ENCODE measurements at places on chromosomes 7 and 10.

DNA sequence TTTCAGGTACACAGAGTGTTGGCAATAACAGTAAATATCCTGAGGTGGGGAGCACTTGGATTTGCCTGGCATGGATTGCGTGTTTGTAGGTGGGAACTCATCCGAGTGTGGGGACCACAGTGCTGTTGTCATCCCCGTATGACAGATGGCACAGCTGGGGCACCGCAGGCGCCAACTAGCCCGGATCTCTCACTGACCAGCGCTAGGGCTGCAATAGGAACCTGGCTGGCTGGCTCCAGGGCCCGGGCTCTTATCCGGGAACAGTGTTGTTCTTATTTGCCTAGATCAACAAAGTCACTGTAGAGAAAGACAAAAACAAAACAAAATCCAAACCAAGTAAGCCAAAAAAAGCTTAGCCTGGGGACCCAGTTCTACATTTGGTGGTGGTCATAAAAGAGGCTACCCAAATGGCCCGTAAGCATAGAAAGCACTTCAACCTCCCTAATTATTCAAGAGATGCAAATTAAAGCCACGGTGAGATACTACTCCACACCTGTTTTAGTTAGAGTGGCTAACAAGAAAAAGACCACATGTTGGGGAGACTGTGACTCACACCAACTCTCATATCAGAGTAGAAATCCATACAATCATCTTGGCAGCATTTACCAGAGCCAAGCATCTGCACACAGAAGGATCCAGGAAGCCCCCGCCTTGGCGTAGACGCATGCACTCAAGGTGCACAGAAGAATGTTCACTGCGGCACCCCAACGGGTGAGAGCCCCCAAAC lies 27.2 kb upstream of the PFKFB3 start:
- DNase-seq, result no peak

- DNase-seq, result no peak
Observed at GRCh38 chr7:107982918-107983389, 20.0 kb downstream of the LAMB1 start.

GRCh38 chr7:47730142-47730541 lies 148.2 kb upstream of the TNS3 start:
- no peak for DNase-seq

- DNase-seq, result no peak
Observed at GRCh38 chr7:41573015-41573414, 129.9 kb downstream of the INHBA start.

- DNase-seq, result no peak
Observed at GRCh38 chr10:59337201-59337652, 25.1 kb downstream of the FAM13C start.

Data from CD4-positive, alpha-beta T cell treated with Interleukin-1 beta for 1 hour (primary cell).